Fibroblast of the aortic adventitia (primary cell): ENCODE measurements at places on chromosomes 13 and 19.

DNA sequence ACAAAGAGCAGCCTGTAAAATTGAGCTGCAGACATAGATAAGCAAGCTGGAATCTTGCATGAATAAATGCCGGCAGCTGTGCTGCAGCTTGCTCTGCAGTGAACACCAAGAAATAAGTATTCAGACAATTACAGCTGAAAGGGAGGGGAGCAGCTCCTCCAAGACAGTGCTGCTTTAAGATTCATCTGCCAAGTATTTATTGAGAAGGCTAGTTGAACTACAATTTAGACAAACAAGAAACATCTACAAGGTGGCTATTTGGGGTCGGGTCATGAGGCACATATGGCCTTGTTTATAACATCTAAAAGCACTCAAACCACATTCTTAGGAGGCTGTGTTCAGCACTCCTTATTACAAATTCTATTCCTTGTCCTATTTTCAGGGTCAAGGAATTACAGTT, 34.9 kb downstream of the ZNF726 start:
- no peak for DNase-seq

GRCh38 chr19:16603090-16603489, 24.9 kb downstream of the MED26 start:
- peak; percentile 20 for DNase-seq

DNA sequence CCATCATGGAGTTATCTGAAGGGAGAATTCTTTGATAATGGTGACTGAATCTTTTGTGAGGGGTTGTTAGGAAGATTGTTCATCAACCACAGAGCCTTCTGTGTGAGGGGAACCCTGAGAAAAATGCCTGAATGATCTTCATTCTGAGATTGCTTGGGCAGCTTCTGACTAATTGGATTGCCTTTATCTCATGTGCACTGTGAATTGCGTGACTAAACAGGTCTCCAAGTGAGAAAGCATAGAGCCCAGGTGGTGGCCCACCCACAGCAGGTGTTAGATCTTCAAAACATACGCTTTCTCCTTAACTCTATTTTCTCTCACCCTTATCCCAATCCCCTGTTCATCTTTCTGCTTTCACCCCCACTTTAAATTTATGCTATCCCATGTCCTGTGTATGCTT, 58.3 kb downstream of the DOCK9 start:
- DNase-seq = no peak

DNA sequence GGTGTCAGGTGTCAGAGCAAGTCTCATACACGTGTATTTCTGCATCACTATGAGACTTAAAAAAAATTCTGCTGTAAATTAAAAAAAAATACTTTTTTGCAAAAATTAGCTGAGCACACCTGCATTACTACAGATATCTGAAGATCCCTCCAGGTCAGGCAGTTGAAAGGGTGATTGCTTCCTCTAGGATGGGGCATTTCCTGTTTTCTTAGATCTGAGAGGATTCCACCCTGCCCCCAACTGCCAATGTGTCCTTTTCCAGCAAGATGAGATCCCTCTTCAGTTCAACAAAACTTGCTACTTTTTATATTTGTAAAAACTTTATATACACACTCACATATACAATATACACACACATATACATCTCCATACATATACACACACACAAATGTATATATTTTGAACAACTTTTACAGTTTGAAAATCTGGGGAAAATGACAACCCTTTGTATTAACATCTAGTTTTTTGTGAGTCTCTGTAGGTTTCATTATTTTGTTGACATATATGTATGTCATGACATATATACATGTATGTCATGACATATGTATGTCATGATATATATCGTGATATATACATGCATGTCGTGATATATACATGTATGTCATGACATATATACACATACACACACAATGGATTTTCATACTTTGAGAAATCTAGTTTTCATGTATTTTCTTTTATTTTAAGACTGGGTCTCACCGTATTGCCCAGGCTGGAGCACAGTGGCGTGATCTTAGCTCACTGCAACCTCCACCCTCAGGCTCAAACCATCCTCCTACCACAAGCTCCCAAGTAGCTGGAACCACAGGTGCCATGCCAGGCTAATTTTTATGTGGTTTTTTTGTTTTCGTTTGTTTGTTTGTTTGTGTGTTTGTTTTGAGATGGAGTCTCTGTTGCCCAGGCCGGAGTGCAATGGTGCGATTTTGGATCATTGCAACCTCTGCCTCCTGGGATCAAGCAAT, 17.8 kb downstream of the ZNF813 start:
- no peak for DNase-seq

DNA sequence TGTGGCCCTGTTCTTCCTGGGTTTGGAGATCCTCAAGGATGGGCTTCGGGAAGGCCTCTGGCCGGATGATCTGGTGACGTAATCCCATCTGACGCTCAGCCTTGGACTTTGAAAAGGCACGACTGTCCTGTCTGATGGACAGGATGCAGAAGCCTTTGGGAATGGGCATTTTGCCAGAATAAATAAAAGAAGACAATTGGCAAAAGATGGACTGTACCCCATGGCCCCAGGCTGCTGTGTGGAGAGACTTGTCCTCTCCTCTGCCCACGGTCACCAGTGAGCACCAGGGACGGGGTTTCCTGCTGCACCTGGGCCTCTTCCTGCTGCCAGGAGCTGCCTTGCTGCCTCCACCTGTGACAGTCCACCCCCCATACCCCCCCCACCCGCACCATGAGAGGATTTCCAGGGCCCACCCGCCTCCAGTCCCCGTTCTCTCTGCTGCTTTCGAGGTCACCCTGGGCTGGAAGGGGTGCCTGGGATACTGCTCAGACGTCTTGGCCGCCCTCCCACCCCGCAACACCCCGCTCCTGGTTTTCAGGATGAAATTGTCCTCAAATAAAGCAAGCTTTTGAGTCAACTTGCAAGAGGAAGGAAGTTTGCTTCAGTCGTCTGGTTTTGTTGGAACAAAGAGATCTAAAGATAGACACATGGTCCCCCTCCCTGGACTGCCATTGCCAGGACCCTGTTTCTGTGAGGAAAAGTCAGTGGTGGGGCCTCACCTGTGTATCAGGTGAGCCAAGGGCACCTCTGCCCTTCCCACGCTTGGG, 40.9 kb downstream of the MCF2L start:
- no peak for DNase-seq

- no peak for DNase-seq
These were observed 8.4 kb upstream of the PTPRS start for GRCh38 chr19:5349041-5349440.

DNA sequence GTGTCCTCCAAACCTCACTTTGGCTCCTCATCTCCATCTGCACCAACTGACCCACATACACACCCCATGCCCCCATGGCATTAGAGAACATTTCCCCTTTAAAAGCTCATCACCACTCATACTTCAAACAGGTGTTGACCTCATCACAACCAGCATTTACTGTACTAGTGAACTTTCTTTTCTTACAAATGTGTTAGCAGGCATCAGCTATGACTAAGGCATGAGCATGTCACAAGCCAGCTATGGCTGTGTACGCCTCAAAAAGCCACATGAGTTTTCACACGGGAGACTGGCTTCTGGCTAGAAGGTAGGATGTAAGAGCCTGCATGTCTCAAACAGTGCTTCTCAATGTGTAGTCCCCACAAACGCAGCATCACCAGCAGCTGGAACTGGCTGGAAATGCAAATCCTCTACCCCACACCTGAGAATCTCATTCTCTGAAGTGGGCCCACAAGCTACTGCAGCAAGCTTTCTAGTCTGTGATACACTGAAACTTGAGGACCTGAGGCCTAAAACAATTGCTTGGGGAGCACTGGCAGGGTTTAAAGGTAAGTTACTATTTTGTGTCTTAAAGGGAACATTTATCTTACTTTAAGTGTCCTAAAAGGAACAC, 66.8 kb downstream of the TUBGCP3 start:
- no peak for DNase-seq

DNA sequence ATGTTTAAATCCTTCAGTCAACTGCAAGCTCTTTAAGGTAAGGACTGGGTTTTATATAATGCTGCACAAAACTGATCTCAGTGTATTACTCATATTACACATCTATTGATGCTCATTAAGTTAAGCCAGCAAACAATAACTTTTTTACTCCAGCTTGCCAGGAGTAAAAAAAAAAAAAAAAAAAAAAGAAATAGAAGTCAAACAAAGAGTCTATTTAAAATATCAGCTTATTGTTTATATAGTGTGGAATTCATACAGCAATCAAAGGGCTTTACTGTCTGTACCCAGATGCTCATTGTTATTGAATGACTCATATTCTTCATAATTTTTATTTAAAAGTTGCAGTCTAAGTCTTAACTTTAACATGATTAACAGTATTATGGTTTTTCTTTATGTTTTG, 21.8 kb upstream of the KBTBD7 start:
- DNase-seq = peak; percentile 54

- no peak for DNase-seq
These were observed 24.6 kb downstream of the CDADC1 start for GRCh38 chr13:49272296-49272695.

DNA sequence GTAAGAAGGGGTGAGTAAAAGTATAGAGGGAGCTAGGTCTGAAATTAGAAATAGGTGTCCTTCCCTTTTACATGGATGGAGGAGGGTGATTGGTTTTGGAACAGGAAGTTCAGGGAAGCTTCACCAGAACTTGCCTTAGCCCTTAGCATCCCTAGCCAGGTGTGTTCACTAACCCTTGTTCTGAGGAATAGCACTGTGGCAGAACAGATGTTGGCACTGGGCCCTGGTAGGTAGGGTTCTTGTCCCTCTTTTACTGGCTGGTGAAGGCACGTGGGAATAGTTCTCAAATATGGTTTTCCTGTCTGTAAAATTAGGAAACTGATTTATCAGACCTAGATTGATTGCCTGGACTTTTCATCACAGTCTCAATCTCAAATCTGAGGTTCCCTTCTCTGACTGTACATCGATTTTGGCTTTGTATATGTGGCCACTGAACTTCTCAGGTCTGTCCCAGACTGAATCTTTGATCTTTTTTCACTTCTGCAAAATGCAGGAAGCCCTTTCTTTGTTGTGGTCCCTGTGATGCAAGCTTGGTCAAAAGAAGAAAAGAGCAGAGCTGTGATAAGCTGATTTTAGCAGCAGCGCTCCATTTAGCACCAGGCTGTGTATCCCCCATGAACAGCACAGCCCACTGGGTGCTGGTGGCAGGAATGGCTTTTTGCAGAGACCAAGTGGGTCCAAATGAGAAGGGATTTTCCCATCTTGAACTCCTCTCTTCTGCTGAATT, 86.2 kb upstream of the HTR2A start:
- no peak for DNase-seq

DNA sequence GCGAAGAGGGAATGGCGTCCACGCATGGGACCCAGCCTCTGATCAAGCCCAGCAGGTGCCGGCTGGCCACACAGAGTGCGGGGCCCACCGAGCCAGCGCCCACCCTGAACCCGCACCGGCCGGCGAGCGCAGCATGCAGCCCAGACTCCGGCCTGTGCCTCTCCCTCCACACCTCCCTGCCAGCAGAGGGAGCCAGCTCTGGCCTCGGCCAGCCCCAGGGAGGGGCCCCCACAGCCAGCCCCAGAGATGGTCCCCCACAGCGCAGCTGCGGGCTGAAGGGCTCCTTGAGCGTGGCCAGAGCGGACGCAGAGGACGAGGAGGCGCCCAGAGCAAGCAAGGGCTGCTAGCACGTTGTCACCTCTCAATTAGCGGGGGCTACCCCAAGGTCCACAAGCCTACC, 904.5 kb downstream of the SLITRK6 start:
- no peak for DNase-seq
